Stomach (tissue), 19 donors: ENCODE measurements at places on chromosomes 1 and 21.

DNA sequence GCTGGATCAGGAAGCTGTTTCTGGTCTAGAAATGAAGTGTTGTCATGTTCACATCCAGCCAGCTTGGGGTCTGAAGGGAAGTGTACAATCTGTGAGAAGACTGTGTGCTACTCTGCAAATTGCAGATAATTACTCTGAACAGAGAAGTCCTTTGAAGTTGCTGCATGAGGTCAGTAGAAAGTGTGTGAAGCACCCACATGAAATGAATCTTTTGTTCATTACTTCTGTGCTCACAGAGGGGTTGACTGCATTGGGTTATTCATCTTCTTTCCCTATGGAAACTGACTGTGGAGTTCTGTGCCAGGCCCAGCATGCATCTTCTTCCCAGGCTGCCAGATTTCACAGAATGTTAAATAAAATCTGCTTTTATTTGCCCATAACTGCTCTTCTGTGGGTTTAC, 47.1 kb downstream of the CTH start:
- DNase-seq = no peak

DNA sequence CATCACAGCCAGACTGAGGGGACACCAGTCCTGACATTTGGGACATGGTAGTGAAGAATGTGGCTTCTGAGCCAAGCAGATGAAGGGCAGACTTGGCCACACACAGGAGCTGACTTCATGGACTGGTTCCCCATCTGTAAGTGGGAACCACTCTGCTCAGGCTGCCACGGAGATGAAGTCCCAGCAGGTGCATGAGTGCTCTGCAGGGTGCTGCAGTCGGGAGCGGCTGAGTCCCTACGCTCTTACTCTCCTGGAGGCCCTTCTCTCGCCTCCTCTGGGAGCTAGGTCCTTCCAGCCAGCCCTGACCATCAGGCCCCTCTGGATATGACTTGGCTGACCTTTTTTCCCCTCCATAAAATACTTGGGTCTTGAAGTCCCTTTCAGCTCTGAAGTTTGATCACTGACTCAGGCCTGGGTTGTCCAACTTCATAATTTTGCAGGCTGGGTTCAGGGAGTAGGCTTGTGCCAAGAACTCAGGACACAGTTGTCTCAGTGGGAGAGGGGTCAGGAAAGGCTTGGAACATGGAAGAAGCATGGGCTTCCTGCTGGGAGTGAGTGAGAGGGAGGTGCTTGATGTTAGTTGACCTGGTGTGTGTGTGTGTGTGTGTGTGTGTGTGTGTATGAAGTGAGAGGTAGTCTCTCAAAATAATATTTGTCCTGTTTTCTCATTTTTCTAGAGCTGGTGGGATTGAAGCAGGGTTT, 21.0 kb upstream of the EPS8L3 start:
- no peak for DNase-seq

GRCh38 chr1:37481289-37482003, 7.1 kb downstream of the ZC3H12A start:
- no peak for DNase-seq

- DNase-seq = no peak
These were observed 997.3 kb downstream of the AMY1C start for GRCh38 chr1:104746994-104747393.

DNA sequence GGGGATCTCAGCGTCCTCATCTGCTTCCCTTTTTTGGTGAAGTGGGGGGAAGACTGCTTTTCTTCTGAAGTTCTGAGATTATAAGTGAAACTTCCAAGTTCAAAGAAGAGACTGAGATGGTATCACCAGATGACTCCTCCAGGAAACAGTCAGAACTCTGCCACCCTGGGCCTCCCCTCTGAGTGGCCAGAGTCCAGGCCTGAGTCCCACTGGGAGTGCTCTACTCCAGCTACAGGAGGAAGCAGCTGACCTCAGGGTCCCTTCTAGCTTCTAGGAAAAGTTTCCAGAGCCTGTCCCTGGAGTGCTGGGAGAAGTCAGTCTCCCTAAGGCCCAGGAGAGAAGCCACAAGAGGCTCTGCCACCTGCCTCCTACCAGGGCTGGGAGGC, 104.7 kb downstream of the CASZ1 start:
- peak; percentile 40 for DNase-seq

DNA sequence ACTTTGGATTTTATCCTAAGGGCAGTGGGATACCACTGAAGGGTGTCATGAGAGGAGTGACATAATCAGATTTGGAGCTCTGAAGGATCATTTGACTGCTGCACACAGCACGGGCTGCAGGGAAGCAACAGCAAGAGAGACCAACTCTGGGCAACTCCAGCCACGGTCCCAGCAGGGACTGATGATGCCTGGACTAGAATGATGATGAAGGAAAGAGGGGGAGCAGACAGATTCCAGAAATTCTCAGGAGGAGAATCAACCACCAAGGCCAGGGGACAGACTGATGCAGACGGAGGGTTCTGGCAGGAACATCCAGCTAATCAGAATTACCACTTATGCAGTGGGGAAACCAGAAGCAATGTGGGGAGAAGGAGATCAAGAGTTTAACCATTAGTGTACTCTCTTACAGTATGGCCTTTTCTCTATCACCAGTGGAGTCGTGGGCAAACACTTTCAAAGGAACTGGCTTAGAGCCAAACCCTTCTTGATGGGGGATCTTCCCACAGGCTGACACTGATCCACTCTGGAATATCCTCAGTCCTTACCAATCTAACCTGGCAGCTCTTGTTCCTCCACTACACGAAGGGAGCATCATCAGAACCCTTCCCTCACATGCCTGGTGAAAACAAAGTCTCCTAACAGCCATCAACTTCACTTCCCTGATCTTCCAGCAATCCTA, 3.3 kb downstream of the URB1 start:
- DNase-seq = no peak

GRCh38 chr1:157040802-157041201, 4.7 kb downstream of the ARHGEF11 start:
- DNase-seq = no peak

GRCh38 chr1:229913489-229913888, 153.5 kb upstream of the GALNT2 start:
- no peak for DNase-seq

DNA sequence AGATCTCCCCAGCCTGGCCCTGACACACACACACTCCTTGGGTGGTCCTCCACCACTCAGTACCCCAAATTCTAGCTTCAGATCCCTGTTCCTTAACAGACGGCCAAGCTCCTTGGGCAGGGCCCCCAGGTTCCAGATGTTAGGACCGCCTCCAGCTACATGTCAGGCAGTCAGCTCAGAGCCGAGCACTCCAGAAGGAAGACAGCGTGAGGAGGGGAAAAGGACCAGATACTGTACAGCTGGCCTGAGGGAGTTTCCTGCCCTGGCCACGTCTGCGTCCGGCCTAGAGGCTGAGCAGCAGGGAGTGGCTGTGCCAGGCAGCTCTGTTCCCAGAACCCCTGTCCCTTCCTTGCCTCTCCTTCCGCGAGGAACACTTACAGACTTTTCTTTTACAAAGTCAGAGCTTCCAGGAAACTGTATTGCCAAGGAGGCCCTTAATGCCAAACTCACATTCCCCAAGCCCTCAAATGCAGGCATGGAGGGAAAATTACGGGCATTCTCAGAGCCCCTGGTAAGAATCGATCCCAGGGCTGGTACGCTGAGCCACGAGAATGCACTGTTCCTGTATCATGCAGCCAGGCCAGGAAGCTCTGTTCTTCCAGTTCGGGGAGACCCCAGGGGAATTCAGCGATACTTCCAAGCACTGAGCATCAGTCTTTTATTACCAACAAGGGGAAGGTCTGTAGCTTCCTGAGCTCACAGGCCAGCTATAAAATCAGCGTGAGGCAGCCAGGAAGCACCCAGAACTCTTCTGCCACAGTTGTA, 45.2 kb upstream of the CNTN2 start:
- peak; percentile 86 for DNase-seq

GRCh38 chr1:185244015-185244747, 72.9 kb downstream of the IVNS1ABP start:
- DNase-seq = no peak

DNA sequence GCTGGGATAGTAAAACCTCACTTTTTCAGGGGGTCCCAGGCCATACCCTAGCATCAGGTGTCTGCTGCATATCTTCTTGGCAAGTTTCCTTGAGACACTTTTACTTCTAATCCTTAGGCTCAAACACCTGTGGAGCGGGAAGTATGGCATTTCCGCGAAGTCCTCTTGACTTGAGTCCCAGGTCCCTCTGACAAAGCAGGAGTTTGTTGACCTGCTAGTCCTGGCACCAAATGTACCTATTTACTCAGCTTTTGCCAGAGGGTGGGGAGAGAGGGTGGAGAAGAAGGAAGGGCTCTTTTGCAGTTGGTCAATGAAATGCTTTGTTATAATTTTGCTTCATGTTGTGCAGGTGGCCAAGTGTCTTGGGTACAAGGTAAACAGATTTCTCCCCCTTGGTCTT, 59.7 kb downstream of the CLIC6 start:
- peak; percentile 81 for DNase-seq

GRCh38 chr1:221801773-221802516, 60.1 kb upstream of the DUSP10 start:
- no peak for DNase-seq

DNA sequence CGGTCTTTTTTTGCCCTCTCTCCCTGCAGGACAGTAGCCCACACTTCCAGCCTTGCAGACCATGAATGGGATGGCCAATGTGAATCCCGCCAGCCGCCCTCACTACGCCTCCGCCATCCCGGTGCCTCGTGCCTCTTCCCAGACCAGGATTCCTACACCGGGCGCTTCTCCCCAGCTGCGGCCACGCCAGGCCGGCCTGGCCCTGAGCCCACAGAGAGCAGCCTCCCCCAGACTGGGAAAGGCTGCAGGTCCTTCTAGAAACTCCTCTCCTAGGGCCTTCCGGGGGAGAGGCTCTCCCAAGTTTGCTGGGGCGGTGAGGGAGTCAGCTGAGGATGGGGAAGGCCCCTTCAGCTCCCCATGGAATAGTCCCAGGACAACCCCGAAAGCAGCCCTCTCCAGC, 83.9 kb downstream of the NAV1 start:
- DNase-seq = no peak
